ENCODE measurements at places on chromosomes 6 and 20. TPM values are rescaled to one million over a fixed set of nuclear protein-coding genes. Genes with fewer than 3 reads are reported as not detected.
A peak's percentile ranks its signal among the peaks of the same experiment; 100 is the strongest.

SLC22A16 gene
- total RNA-seq, result not detected

FLRT3 gene
- total RNA-seq, result 0.09 TPM

RAB44 gene
- total RNA-seq, result 1.3 TPM

SUMO4 gene
- total RNA-seq, result 4.7 TPM

SOX4 gene
- total RNA-seq, result 8.7 TPM

OXT gene
- not detected for total RNA-seq

- no peak for DNase-seq
Measured at GRCh38 chr20:35306931-35307517, 14.8 kb upstream of the FAM83C start.

GRCh38 chr20:49435639-49436038 lies 46.8 kb downstream of the KCNB1 start:
- DNase-seq, result no peak

GRCh38 chr6:94683409-94683808 lies 893.9 kb upstream of the MANEA start:
- no peak for DNase-seq

DNA sequence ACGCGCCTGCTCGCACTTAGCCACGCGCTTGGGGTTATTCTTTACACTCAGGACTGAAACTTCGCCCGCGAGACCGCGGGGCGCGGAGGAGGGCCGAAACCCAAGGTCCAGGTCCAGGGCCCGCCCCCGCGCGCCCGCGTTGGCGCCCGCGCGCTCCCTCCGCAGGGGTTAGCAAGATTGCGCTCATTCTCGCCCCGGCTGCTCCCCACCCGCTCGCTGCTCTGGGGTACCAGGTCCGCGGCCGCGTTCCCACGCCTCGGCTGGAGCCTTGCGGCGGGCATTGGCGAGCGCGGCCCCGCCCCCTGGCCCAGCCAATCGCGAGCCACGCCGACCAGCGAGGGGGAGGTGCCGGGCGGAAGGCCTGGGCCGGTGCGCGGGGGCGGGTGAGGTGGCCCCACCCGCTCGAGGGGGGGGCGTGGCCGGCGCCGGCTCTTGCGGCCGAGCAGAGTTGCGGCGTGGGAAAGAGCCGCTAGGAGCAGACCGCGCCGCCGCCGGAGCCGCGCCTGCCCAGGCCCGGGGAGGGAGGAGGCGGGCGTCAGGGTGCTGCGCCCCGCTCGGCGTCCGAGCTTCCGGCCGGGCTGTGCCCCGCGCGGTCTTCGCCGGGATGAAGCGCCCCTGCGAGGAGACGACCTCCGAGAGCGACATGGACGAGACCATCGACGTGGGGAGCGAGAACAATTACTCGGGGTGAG lies at the start of gene HEY2:
Gene HEY2, plus strand, starts transcription at position 460 of the 692 bp plus-strand sequence. Its CDS starts 145 bp downstream, at position 605.
- DNase-seq, result peak; percentile 98

DNA sequence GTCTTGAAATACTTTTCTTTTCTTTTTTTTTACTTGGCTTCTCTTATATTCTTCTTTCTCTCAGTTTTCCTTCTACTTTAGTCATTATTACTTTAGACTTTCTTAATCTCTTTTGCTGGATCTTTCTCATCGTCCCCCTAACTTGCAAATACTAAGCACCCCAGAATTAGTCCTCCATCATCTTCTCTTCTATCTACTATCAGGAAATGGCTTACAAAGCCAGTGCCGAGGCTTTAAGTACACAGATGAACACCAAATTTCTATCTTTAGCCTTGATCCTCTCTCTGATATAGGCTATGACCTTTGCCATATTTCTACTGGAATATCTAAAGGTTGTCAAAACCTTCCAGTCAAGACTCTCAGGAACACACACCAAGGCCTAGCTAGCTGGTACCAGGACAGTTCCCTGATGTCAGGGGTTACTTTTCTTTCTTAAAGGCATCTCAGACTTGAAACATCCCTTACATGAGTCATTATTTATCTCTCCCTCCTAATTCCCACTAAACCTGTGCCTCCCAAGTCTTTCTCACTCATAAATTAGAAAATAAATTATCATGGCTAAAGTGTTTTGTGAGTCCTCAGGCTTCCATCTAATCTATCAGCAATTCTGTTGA lies 278.6 kb upstream of the TCF21 start:
- no peak for DNase-seq

DNA sequence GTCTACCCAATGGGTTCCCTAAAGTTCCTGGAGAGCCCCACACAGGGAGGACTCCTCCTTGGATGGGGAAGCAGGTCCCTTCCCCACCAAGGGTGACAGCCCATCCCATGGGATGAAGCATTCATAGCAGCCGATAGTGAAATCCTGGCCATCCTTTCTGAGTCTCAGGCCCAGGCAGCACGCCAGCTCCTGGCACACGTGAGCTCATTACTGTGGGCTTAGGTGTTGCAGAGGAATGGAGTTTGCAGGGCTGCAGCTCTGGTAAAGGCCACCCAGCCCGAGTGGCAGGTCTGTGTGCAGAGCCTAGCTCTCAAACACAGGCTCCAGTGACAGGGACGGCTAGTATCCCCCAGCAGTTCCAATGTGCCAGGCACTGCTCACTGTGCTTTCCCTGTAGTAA lies 31.0 kb downstream of the SIRPA start:
- no peak for DNase-seq

DNA sequence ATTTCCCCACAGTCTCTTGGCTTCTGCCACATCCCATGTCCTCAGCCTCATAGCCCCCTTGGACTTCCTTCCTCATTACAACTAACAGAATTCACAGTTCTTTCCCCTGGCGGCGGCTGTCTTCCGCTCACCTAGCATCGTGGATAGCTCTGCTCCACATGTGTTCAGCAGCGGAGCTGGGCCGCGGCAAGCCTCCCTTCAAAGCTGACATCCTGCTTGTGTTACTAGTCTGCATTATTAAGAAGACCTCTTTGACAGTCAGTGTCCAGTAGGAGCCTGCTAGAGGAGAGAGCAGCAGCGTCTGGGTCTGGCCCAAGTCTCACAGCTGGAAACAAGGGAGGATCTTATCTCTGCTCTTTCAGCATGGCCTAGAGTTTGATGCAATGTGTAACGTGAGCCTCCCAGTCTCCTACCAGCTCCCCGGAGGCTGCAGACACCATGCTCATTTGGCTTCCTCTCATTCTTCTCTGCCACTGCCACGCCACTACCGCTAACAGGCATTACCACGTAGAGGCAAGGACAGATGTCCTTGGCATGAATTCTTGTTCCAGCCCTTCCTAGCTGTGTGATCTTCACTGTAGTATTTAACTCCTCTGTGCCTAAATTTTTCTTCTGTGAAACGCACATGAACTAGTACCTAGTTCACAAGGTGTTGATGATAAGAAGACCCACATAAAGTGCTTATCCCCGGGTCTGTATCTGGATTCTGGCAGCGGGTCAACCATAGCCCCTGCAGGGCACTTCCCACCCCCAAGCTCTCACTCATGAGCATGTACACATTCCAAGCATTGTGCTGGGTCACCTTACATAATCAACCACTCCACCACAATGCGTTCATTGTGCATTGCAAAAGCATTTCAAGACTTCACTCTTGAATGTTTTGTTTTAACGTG lies 107.1 kb upstream of the BACH2 start:
- no peak for DNase-seq

DNA sequence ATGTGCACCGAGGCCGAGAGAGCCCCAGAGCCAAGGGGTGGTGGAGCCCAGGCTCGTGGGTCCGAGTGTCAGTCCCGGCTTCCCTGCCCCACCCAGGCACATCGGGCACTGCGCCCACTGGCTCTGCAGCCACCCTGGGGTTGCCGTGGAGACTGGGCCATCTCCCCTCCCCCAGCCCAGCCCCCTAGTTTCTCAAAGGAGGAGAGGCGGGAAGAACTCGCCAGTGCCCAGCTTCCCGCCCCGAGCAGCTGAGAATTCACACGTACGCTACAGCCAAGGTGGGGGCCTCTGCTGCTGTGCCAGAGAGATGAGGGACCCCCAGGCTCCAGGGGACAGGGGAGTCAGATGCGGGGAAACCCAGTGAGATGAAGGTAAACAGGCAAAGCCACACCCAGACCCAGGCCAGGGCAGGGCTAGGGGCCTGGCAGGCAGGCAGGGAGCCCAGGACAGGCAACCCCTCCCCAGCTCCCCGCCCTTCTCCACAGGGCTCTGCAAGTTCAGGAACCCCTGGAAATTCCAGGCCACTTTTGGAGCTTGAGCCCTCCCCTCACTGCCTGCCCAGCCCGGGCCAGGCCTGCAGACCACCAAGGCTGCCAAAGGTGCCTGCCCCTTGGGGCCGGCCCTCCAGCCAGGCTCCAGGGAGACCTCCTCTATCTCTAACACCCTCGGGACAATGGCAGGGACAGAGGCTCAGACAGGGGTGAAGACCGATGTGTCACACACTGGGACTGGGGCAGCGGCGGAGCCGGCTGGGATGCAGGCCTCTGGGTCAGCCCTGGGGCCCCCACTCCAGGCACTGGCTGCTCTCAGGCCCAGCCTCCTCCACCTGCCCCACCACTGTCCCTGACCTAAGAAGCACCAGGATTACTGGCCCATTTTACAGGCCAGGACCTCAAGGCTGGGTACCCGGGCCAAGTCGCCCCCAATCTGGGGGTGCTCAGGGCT lies 6.0 kb downstream of the LAMA5 start:
- DNase-seq, result no peak

GRCh38 chr6:29747688-29748250 lies 24.5 kb downstream of the HLA-F start:
- no peak for DNase-seq

DNA sequence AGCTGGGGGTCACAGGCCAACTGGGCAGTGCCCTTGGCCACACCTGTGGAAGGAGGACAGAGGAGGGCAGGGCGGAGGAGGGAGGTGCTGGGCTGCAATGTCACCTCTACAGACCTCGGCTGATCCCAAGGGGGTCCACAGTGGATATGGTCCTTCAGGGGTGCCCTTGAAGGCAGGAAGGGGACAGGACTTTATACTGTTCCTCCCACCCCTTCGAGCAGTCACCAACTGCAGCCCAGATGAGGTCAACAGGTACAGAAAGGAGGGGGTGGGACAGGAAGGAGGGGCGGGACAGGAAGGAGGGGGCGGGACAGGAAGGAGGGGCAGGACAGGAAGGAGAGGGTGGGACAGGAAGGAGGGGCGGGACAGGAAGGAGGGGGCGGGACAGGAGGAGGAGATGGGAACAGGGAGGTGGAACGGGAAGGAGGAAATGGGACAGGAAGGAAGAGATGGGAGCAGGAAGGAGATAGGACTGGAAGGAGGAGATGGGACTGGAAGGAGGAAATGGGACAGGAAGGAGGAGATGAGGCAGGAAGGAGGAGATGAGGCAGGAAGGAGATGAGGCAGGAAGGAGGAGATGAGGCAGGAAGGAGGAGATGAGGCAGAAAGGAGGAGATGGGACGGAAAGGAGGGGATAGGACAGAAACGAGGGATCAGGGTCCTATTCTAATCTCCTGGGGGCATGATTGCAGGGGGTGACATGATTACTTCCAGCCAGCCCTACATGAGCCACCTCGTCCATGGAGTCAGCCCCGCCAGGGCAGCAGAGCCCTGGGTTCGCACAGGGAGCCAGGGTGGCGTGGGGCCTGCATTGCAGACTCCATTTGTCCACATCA lies 19.4 kb upstream of the MRGBP start:
- DNase-seq, result peak; percentile 85

- DNase-seq, result no peak
Measured at GRCh38 chr20:63202811-63203526, 13.0 kb downstream of the YTHDF1 start.

- no peak for DNase-seq
Measured at GRCh38 chr6:144460327-144461095, 175.4 kb downstream of the UTRN start.

DNA sequence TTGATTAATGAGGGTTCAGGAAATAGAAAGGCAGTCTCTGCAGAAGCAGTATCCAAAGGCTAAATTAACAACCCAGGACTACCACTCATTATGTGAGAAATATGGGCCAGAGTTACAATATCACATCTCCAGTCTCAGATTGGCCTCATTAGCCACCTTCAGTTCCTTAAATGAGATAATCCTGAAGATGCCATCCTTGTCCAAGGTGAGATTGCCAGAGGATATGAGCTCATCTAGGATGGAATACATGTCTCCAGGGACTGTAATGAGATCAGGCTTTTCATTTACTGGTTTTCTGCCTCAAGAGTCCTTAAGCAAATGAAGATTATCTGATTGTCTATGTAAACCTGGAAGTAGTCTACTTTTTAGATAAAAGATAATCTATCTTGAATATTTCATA lies 196.3 kb downstream of the FUT9 start:
- no peak for DNase-seq

GRCh38 chr6:113293423-113293740 lies 563.8 kb upstream of the MARCKS start:
- DNase-seq, result no peak

- DNase-seq, result no peak
Measured at GRCh38 chr6:53109612-53110011, 39.0 kb downstream of the GCM1 start.

GRCh38 chr6:147103694-147104093 lies 100.5 kb upstream of the STXBP5 start:
- DNase-seq, result no peak

DNA sequence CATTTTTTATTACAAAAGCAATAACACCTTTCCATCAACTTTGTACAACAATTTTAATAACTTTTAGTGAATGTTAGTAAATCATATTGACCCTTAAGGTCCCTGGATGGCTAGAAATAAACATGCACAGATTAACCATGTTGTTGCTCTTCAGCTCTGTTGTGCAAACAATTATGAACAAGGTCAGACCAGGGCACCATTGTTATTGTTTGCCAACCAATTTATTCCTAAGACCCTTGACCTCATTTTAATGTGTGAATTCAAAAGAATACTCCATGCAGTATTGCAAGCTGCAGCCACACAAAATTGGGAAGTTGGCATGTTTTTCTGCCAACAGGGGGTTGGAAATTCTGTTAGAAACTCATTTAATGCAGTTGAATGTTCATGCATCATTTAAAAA lies 426.6 kb upstream of the MAP3K7 start:
- no peak for DNase-seq

- DNase-seq, result no peak
Measured at GRCh38 chr20:35792740-35793139, 20.9 kb downstream of the PHF20 start.

DNA sequence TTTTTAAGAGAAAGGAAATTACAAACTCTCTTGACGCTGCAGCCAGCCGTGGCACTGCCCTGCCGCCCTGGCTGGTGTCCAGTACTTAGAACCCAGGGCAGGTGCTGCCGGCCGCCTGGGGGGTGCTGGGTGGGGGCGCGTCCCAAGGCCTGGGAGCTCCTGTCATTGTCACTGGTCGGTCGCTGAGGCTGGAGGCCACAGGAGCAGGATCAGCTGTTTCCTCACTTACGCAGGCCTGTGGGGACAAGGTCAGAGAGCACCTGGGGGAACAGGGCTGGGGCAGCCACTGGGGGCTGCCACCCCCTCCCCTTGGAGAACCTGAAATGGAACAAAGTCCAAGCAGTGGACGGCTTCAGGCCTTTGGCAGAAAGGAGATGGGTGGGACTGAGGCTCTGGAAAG lies 5.6 kb downstream of the BIRC7 start:
- no peak for DNase-seq
